ENCODE measurements at places on chromosomes 7 and 10. TPM values are rescaled to one million over a fixed set of nuclear protein-coding genes. Genes with fewer than 3 reads are reported as not detected.

- H3K27ac ChIP-seq, result peak overlapping the region; percentile 92
- peak overlapping the region; percentile 89 for H3K4me3 ChIP-seq
- H3K36me3 ChIP-seq, result peaks cover 9% of the 10 kb centered on the region
- peak; percentile 54 for DNase-seq
- H3K27me3 ChIP-seq, result no peaks in the 10 kb centered on the region
These were observed 604 bp upstream of the SHTN1 start for GRCh38 chr10:117005527-117006055.

TMED4 gene
- total RNA-seq, result 67.3 TPM

DNA sequence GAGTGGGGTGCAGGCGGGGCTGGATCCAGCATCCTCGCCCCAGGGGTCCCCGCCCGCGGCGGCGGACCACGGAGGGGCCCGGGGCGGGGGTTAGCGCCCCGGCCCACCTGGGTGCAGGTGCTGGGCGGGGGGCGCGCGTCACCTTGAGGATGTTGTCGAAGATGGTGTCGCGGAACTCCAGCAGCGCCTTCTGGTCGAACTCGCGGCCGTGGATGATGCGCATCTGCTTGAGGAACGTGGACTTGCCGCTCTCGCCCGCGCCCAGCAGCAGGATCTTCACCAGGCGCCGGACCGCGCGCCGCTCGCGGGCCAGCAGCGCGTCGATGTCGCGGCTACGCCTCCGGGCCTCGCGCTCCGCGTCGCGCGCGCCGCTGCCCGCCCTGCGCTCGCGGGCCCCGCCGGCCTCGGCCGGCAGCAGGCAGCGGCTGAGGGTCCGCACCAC lies 376 bp downstream of the GNA12 start:
- peak overlapping the region; percentile 70 for H3K27ac ChIP-seq
- peak overlapping the region; percentile 73 for H3K4me3 ChIP-seq
- DNase-seq, result no peak
- no peaks in the 10 kb centered on the region for H3K27me3 ChIP-seq

DNA sequence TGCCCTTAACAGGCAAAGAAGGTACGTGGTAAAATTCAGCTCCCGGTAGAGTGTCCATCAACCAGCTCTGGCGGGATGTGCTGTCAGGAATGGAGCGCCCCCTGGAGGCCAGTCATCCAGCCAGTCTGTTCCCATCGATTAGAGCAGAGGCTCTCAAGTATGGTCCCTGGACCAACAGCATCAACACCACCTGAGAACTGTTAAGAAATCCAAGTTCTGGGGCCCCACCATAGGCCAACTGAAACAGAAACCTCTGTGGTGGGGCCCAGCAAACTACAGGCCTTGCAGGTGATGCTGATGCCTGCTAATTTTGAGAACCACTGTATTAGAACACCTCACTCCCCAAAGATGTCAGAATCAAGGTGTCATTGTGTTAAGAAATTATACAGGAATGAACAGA lies 109.2 kb downstream of the DPY19L1 start:
- no peak overlapping the region for H3K4me3 ChIP-seq
- H3K4me1 ChIP-seq, result no peaks in the 10 kb centered on the region
- DNase-seq, result peak; percentile 31

- no peaks in the 10 kb centered on the region for H3K36me3 ChIP-seq
- no peaks in the 10 kb centered on the region for H3K27me3 ChIP-seq
- no peaks in the 10 kb centered on the region for H3K4me1 ChIP-seq
- DNase-seq, result no peak
These were observed 229.6 kb upstream of the IGFBP3 start for GRCh38 chr7:46150721-46151120.

DNA sequence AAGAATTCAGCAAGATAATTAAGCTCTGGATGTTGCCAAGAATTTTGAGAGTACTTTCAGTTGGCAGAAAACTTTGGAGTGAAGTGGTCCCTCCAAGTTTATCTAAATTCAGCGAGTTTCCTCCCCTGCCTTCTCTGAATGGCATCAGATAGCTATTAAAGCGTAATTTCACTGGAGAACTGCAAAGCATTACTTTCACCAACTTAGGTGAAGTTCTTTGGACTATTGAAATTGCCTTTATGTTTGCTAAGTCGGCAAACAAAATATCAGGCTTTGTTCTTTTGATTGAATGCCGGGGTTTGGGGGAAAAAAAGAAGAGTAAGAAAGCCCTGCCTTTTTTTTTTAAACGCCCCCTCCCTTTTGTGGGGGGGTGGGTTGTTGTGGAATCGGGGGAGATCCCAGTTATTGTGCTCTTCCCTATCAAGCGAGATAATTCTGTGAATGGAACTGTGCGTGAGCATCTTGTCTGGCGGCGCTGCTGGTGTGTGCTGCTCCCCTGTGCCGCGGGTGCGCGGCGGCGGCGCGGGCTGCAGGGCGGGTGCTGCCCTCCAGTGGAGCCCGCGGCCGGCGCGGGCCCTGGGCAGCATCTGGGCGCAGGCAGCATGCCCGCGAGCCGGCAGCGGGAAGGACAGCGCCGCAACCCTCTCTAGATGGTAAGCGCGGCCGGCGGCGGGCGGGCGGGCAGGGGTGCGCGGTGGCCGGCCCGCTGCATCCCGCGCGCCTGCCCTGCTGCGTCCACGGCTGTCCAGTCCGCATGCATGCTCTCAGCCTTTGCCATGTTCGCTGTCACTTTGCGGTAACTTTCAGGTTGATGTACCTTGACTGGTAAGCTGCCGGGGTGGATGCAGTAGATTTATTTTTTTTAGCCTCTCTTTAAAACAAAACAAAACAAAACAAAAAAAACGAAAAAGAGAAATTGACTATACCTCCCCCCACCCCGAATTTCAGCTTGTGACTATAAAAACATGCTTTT lies 176.5 kb downstream of the TCF7L2 start:
- H3K27me3 ChIP-seq, result no peaks in the 10 kb centered on the region
- no peak overlapping the region for H3K27ac ChIP-seq
- DNase-seq, result no peak
- no peaks in the 10 kb centered on the region for H3K4me1 ChIP-seq
- no peak overlapping the region for H3K4me3 ChIP-seq

THSD7A gene
- 0.05 TPM for total RNA-seq

Measured in HCT116 (cell line).